ENCODE measurements at places on chromosomes 5 and 9.

- no peak for DNase-seq
Measured at GRCh38 chr5:174572591-174572990, 151.8 kb upstream of the MSX2 start.

GRCh38 chr5:122153230-122153629 is 23.9 kb downstream of the ZNF474 start:
- no peak for DNase-seq

DNA sequence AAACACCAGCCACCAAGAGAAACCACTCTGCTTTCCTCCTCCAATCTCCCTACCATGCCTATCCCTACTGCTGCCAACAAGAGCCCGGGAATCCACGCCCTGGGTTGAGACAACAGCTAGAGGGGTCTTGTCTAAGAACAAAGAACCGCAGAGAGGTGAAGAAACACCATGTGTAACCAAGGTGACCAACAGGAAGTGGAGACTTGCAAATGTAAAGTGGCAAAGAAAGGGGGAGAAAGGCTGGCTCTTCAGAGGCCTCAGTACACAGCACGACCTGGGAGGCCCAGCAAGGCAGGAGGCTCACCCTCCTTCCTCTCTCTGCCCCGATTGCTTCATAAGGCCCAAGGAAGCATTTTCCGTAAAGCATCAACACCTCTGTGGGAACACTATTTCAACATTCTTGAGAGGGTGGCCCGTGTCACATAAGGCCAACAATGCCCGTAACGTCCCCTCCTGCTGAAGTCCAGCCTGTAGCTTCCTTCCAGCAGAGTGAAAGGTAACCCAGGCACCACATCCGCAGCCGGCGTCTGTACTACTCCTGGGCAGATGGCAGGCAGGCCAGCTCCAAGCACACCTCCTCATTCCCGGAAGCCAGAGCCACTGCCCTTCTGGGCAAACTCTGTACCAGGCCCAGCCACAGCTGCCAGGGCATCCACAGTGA is 18.3 kb downstream of the CCNJL start:
- DNase-seq, result no peak

- no peak for DNase-seq
Measured at GRCh38 chr5:152978141-152978835, 512.2 kb upstream of the GRIA1 start.

DNA sequence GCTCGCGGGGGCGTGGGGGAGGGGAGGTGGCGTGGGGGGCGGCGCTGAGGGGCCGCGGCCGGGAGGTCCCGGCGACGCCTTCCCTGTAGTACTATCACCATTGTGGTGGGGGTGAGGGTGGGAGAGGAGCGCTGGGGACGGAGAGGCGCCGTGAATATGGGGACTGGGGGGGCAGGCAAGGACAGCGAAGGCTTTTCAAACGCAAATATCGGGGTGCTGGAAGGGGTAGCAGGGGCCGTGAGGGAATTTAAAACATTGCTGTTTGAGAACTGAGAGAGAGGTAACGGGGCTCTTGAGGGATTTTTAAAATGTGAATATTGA is 427 bp downstream of the RBM27 start:
- DNase-seq, result no peak

DNA sequence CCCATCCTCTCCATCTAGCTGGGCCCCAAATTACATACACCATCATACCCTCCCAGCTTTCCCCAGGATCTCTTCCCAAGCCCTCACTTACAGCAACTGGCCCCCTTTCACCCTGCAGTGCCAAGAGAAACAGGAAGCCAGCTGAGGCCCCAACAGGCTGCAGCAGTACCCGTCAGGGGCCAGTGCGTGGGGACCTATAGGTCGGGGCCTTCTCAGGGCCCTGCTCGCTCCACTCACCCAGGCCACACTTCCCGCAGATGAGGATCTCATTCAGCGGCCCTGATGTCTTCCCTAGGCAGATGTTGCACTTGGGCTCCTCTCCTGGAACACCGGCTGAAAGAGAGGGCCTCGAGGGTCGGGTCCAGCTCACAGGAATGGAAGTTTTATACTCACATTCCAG is 6.8 kb downstream of the PHF19 start:
- no peak for DNase-seq

- DNase-seq, result peak; percentile 58
Measured at GRCh38 chr5:135376961-135377624, 21.9 kb downstream of the MACROH2A1 start.

GRCh38 chr9:104842698-104843097 is 78.8 kb downstream of the NIPSNAP3B start:
- no peak for DNase-seq

DNA sequence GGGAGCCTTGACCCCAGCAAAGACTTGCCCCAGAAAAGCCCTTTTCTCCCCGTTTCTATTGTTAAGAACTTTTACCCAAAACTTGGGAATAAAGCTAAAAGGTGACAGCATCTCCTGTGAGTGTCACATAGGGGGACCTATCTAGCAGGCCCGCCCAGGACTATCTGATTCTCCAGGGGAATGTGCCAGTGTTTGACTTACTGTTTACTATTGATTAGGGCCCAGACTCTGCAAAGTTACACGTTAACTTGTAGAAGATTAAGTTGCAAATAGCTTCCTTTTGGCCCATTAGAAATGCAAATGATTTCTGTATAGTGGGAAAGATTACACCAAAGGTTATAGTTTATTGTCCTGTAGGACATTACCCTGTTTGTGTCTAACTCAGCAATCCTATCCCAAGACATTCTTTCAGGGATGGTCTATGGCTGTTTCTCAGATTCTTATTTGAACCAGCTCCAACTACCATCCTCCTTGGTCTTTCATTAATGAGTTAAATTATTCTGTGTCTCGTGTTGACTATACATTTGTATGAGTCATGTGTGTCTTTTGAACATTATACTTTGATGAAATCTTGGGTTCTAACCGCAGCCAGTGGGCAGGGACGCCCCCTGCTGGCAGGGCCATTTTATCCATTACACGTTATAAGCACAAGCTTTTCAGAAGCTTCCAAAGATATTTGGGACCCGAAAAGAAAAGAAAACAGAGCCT is 60.7 kb downstream of the HRH2 start:
- DNase-seq, result peak; percentile 80

GRCh38 chr5:151270599-151270998 is 17.6 kb downstream of the GM2A start:
- DNase-seq, result no peak

DNA sequence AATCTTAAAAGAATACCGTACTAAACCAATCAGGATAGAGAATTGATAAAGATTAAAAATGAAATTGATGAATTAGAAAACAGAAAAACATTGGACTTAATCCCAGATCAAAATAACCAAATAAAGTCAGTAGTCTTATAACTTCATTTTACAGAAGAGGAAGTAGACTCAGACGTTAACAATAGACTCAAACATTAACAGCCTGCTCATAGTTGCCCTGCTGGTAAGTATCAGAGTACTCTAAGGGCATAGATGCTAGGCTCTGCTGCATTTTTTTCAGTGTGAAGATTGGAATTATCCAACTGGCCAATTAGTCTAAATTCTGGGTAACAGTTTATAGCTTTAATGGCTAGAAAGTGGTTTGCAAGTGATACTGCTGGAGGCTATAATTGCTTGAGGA is 42.9 kb downstream of the ADGRV1 start:
- DNase-seq, result no peak

GRCh38 chr9:104456831-104457230 is 47.2 kb upstream of the OR13F1 start:
- no peak for DNase-seq

DNA sequence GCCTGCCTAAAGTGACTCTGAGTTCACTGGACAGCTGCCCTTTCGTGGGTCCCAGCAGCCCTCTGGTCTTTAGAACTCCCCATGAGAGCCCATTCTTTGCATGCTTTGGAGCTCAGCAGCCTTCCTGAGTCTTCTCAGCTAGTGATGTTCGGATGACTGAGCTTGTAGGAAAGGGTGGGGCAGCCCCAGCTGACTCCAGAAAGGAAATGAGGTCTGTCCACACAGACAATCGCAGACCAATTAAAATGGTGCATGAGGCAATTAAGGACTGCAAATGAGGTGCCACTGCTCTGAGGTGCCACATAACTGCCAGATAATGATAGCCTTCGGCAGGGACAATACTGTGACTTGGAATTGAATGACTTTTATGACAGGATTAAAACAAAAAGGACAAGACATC is 25.4 kb upstream of the TOMM5 start:
- DNase-seq, result no peak

DNA sequence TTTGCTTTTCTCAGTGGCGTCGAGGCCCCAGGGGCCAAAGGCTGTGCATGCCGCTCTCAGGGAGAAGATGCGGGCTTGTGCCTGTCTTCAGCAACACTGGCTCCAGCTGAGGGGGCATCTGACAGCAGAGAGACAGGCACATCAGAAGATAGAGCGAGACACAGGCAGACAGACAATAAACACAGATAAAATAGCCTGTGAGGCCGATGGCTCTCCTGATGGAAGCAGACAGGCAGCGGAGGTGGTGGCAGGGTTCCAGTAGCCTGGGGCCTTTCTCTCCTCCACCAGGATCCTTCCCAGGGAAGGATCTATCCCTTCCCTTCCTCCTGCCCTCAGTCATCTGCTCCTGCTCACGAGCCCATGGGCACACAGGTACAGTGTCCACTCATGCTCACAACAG is 16.6 kb upstream of the UNC5A start:
- no peak for DNase-seq

DNA sequence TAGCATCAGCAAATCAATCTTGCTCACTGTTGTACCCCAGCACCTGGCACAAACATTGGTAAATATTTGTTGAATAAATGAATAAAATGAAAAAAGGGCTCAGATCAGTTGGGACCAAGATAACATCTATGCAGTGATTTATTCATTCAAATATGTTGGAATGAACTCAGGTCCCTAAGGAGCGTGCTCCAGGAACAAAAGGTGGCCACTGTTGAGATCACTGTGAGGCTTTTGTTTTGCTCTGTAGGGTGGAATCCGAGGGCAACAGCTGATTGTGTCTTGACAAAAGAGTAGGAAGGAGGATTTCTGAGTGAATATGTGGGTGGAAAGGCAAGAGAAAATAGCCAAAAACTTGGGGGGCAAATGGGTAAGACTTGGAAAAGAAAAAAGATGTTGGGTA is 89.7 kb downstream of the PPP2R2B start:
- DNase-seq, result no peak

DNA sequence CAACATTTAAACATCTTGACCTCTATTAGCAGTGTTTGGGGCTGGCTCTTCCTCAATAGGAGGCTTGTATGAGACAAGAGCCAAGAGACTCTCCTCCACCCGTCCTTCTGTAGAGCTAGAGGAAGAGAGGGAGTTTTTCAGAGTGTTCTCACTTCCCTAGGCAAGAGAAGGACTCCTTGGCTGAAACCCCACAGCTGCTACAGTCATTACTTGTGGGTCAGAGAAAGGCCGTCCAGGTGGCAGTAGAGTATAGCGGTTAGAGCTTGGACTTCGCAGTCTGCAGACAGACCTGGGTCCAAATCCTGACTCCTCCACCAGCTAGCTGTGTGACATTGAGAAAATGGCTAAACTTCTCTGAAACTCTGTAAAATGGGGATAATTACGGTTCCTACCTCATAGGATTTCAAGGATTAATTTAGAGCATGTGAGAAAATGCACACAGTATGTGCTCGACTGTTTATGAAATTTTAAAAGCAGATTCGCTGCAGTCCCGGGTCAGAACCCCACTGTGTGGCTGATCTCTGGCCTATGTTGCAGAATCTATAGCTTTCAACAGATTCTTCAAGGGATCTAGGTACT is 80.8 kb upstream of the ARAP3 start:
- DNase-seq, result no peak

DNA sequence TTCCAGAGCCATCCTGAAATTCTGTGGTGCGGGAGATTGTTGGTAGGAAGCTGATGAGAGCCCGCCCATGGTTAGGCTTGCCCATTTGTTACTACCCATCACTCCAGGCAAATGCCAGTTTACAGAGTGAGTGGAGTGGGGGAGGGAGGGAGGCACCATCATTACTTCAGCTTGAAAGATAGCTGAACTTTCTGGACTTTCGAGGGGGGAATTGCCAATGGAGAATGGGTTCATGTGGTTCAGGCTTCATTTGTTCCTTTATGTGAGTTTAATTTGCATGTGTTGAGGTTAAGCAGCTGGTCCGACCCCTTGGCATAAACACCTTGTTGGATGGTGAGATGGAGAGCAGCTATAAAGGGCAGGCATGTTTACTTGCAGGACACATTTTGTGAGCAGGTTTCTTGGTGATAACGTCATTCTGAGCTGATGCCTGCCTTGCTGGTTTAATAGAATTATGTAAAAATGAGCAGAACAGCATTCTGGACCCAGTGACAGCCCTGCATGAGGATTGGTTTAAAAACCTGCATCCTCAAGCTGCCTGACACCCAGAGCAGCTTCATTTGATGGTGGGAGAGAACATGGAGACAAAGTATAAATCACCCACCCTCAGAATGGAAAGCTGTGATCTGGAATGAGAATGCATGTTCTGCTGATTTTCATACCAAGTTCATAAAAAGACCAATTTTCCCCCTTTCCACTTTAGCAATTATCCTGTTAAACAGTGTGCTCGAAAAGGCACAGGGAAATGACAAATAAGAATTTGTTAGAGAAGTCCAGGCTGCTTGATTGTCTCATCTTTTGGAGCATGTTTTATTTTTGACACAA is 106.3 kb downstream of the TRIO start:
- DNase-seq, result no peak

GRCh38 chr5:158270996-158271554 is 412.1 kb upstream of the CLINT1 start:
- DNase-seq, result no peak

DNA sequence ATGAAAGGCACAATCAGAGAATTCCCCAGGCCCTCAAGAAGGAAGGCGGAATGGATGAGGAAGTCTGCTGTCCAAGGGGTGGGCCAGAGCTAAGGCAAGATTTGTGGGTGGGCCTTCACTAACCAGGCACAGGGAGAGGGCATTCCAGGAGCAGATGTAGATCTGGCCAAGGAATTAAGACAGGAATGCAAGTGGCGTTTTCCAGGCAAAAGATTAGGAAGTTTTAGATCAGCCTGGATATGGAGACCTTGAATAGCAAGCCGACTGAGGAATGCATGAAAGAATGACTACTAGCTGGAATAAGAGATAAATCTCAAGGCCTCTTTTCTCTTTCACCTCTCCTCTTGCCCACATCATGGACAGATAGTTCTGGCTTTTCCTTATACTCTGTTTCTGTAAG is 68.5 kb downstream of the GHR start:
- no peak for DNase-seq

GRCh38 chr5:136023958-136024541 is 4.7 kb upstream of the TGFBI start:
- DNase-seq, result no peak

- no peak for DNase-seq
Measured at GRCh38 chr5:97167435-97167834, 15.6 kb downstream of the RIOK2 start.

DNA sequence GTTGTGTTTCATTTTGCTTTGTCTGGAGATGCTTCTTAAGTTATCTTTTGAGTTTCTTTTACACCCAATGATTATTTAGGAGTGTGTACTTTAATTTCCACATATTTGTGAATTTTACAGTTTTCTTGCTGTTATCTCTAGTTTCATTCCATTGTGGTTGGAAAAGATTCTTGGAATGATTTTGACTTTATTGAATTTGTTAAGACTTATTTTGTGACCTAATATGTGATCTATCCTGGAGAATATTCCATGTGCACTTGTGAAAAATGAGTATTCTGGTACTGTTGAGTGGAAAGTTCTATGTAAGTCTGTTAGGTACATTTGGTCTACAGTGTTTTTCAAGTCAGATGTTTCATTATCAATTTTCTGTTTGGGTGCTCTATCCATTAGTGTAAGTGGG is 24.4 kb upstream of the GRAMD2B start:
- DNase-seq, result no peak

GRCh38 chr5:40831346-40832210 is 3.4 kb downstream of the RPL37 start:
- DNase-seq, result peak; percentile 44
